NCI-H187 treated with DMSO at 0.1 percent for 48 hours (cell line): ENCODE measurements at places on chromosomes 5 and 9.

- no peak for DNase-seq
Observed at GRCh38 chr5:172775326-172776234, 4.6 kb upstream of the DUSP1 start.

GRCh38 chr9:137851516-137852267 lies 25.9 kb upstream of the CACNA1B start:
- no peak for DNase-seq

GRCh38 chr9:18451406-18451805 lies 22.5 kb upstream of the ADAMTSL1 start:
- no peak for DNase-seq

DNA sequence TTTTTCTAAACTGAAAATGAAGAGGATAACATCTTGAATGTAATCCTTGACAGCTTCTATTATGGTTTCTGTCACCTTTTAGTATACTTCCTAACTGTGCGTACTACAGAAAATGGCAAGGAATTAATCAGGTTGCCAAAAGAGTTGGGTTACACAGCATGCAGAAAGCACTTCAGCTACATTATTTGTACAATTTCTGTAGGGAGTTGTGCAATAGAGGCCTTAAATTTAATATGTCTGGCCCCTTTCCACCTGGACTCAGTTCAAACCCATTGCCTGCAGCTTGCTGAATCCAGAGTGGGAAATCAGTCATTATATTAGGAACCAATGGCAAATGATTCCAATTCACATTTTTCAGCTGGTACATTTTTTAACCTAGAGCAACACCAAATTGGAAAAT lies 549.7 kb downstream of the CSNK1G3 start:
- DNase-seq, result no peak

DNA sequence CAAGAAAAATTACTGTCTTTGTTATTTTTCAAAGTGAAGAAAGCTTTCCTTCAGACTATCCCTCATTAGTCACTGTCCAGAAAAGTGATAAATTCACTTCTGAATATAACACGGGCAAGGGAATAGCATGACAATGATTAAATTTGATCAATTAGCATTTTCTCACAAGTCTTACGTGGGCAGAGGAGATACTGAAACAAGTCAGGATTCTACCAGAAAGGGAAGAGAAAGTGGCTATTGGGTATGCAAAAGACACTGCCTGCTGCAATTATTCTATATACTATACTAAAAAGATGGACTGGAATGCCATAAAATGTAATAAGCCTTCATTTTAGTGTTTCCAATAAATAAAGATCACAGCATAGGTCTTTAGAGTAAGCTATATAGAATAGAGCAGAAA lies 7.4 kb downstream of the COX7C start:
- DNase-seq, result no peak

GRCh38 chr5:158162479-158163034 lies 303.6 kb upstream of the CLINT1 start:
- DNase-seq, result no peak

- no peak for DNase-seq
Observed at GRCh38 chr5:1362242-1363015, 17.5 kb upstream of the CLPTM1L start.

DNA sequence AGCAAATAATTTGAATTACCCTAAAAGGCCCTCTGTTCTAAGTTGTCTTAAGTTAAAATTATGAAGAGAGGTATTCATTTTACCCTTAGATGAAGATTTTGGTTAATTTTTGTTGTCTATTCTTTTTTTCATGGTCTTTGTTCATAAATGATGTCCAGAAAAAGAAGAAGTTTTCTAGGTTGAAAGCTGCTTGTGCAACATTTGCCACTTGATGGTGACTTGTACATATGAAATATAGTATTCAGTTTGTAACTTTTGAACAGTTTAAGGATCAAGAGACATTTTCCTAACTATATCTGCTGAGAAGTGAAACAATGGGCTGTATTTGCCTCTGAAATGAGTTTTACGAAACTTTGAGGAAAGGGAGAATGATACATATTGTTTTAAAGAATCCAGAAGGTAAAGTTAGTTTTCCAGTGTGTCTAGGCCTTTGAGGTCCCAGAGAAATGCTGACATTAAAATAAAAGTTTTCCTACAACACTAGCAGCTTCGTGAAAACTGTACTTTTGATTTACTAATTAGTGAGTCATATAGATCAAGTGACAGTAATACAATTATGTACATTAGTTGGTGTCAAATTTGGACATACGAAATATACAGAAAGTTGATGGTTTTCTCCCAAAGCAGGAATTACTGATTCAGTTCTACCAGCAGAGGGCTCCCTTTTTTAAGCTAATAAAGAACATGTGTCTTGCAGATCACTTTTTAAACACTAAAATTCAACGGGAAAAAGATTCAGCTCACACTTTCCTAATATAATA lies 70.5 kb downstream of the PIK3R1 start:
- DNase-seq, result no peak

- no peak for DNase-seq
Observed at GRCh38 chr5:32013658-32014057, 160.5 kb downstream of the GOLPH3 start.

- no peak for DNase-seq
Observed at GRCh38 chr5:39558541-39558940, 133.8 kb upstream of the DAB2 start.

- no peak for DNase-seq
Observed at GRCh38 chr5:175741556-175741955, 83.7 kb downstream of the HRH2 start.

- no peak for DNase-seq
Observed at GRCh38 chr5:112669328-112669963, 68.2 kb upstream of the APC start.

DNA sequence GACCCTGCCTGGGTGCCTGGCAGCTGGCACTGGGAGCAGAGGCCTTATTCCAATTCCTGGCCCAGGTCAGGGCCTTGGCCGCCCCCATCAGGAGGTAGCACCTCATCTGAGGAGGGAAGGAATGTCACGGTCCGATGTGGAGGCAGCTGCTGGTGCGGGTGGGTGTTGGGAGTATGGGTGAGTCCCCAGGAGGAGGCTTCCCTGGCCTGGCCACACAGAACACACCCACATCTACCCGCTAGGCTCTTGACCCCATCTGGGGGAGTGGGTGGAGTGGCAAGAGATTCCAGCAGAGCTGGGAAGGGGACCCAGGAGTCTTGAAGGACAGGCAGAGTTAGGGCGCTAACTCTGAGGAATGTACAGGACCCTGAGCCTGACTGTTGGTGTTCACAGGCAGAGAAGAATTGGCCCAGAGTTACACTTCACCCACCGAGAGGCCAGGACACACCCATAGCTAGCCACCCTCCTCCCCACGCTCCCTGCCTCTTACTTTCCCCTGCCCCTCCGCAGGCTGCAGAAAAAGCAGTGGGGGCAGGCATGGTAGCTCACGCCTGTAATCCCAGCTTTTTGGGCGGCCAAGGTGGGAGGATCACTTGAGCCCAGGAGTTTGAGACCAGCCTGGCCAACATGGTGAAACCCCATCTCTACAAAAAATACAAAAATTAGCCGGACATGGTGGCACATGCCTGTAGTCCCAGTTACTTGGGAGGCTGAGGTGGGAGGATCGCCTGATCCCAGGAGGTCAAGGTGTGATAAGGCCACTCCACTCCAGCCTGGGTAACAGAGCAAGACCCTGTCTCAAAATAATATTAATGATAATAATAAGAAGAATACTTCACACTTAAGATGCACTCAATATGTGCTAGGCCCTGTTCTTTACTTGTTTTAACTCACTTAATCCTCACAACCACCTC lies 6.0 kb downstream of the OLFML2A start:
- DNase-seq, result no peak
